ENCODE measurements at places on chromosomes 13 and 19.

GRCh38 chr13:113904411-113904810 is 40.5 kb upstream of the GAS6 start:
- DNase-seq = no peak

DNA sequence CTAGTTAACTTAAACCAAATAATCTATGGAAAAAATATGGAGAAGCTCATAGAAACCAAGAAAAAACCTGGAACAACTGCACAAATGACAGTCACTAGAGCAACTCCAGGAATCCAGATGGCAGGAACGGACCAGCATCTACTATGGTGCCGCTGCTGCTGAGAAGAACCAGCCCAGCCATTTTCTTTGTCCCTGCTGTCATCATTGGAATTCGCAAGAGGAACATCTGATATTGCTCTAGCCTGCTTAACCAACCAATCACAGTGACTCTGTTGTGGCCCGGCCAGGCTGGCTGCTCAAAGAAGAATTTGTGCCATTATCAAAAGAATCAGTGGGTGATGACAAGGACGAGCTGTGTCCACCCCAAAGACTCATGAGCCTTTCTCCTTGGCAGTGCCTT is 33.1 kb upstream of the CEBPA start:
- DNase-seq = no peak

DNA sequence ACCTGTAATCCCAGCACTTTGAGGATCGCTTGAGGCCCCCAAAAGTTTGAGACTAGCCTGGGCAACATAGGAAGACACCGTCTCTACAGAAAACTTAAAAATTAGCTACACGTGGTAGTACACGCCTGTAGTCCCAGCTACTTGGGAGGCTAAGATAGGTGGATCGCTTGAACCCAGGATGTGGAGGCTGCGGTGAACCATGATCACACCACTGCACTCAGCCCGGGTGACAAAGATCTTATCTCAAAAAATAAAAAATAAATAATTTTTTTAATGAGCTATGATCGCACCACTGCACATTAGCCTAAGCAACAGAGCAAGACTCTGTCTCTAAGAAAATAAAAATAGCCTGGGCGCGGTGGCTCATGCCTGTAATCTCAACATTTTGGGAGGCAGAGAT is 6.6 kb downstream of the RCBTB2 start:
- no peak for DNase-seq

DNA sequence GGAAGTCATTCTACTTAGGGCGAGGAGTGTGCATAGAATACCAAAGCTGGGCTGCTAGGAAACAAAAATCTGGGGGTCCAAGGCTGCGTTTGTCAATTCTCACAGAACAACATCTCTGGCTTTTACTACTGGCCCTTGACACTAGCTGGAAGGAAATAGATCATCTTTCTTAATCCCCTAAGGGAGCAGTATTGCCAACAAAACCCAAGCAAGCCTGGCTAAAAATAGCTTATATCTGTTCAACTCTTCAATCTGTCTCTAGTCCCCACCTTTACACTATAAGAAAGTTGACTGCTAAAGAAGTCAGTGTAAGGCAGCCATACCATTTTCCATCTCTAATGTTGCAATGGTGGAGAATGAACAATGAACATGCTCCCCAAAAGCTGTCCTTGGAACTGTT is 107.8 kb upstream of the SPRY2 start:
- no peak for DNase-seq

- DNase-seq = no peak
Observed at GRCh38 chr13:25178070-25178469, 6.0 kb upstream of the AMER2 start.

DNA sequence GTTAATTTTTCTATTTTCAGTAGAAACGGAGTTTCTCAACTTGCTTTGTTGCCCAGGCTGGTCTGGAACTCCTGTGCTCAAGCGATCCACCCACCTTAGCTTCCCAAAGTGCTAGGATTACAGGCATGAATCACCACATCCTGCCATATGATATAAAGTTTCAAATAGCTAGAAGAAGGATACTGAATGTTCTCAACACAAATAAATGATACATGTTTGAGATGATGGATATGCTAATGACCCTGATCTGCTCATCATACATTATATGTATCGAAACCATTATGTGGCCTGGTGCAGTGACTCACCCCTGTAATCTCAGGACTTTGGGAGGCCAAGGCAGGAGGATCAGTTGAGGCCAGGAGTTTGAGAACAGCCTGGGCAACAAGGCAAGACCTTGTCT is 11.5 kb downstream of the CIB3 start:
- no peak for DNase-seq

- no peak for DNase-seq
Observed at GRCh38 chr13:65339241-65339640, 1890.9 kb downstream of the PCDH9 start.

DNA sequence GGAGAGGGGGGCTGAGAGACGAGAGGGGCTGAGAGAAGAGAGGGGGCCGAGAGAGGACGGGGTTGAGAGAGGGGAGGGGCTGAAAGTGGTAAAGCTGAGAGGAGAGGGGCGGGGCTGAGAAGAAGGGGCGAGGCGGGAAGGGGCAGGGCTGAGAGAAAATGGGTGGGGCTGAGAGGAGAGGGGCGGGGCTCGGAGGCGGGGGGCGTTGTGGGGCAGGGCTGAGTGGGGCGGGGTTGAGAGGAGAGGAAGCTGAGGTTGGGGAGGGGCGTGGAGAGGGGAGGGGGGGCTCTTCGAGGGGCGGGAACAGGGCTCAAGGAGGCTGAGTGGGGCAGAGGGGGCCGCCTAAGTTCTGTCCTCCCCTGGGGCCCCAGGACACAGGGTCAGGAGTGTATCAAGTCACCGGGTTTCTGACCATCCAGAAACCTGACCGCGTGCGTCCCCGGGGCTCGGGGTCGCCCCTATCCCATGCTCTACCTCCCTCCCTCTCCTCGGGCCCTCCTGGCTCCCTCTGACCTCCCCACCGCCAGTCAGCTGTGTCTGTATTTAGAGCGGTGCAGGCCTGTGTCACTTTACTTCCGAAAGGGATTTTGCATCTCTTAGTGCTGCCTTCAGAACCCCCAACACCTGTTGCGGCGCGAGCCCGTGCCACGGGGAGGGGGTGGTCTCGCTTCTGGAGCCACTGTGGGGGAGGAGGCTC is 38.6 kb upstream of the SEMA6B start:
- peak; percentile 40 for DNase-seq

DNA sequence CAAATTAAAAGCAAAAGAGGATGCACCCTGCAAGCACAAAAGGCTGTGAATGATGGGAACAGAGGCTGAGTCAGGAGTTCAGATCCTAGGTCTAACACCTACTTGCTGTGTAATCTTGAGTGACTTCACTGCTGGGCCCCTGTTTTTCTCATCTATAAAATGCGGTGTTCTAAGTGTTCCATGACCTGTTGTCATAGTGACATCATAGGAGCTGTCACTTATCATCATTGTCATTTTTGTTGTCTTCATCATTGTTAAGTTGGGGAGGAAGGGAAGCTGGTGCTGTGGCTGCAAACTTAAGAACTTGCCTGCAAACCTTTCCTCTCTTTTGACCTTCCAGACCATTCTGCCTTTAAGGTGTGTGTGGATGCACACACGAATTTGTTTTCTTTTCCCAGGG is 20.6 kb downstream of the ACSBG2 start:
- no peak for DNase-seq

DNA sequence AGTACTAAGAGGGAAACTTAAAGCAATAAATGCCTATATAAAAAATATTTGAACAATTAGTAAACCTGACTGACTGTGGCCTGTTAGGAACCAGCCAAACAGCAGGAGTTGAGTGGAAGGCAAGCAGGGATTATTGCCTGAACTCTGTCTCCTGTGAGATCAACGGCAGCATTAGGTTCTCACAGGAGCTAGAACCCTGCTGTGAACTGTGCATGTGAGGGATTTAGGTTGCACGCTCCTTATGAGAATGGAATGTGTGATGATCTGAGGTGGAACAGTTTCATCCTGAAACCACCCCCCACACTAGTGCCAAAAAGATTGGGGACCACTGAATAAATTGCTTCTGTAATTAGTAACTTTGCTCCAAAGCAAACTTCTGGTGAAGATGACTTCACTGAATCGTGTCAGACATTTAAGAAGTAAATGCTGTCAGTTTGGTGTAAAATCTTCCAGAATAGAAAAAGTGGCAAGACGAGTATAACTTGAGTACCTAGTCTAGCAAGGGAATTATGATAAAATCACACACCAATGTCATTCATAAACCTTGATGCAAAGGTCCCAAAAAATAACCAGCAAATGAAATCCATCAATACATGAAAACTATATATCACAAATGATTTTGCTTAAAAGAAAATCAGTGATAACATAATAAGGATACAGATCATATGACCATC is 53.8 kb downstream of the SLC6A16 start:
- no peak for DNase-seq
